ENCODE measurements at places on chromosomes 16 and 17.

DNA sequence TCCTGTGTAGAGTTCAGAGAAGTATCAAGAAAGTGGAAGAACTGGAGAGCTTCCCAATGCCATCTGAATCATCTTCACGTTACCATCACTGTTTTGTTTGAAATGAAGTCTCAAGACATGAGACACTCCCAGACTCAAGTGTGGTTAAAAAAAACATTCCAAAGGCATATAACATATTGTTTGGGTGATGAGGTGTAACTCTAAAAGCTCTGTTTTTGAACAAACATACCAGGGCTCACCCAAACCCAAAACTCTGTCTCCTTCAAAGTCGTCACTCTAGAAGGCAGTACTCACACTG, 6.3 kb upstream of the ZCCHC14 start:
- DNase-seq = peak; percentile 82

DNA sequence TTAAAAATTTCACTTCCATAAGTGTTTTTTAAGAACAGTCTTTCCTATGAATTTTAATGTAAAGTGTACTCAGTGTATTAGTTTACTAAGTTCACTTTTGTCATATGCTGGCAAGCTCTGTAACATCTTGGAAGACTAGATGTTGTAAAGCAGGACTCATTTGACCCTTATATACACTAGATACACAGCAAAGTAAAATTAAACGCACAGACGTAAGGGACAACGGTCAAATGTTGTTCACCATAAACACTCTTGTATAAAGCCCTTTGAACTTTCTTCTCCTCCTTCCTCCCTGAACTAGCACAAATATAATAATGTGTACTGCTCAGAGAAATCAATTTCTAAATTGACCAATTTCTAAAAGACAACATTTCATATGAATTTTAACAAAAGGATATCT, 7.0 kb upstream of the GOT2 start:
- DNase-seq = no peak

DNA sequence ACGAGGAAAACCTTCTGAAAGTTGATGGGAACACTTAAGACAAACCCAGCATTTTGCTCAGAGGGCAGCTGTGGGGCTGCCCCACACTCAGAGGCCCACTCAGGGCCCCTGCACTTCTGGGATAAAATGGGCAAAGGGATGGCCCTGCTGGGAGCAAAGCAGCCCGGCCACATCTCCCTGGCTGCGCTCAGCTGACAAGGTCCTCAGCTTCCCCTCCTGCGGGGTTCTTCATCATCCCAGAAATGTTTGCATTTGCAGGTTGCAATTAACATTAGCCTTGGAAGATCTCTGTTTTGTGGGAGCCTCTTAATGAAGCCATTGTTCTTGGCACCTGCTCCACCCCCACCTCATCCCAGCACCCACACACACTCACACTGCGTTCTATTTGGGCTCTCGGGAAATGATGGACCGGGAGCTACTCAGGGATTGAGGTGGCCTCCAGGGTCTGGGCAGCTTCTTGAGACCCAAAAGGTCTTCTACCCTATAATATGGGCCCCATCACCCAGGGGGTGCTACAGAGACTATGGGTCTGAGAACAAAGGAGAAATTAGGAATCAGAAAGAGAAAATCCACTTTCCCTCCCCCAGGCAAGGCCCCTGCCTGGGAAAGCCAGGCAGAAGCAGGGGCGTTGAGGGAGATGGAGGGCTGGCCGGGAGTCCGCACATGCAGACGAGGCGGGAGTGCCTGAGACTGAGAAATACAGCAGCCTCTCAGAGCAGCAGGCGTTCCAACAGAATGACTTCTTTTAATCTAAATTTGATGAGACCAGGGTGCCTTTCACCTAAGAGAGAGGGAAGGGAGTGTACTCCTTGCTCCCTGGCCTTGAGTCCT, 53.7 kb upstream of the RPL38 start:
- no peak for DNase-seq

DNA sequence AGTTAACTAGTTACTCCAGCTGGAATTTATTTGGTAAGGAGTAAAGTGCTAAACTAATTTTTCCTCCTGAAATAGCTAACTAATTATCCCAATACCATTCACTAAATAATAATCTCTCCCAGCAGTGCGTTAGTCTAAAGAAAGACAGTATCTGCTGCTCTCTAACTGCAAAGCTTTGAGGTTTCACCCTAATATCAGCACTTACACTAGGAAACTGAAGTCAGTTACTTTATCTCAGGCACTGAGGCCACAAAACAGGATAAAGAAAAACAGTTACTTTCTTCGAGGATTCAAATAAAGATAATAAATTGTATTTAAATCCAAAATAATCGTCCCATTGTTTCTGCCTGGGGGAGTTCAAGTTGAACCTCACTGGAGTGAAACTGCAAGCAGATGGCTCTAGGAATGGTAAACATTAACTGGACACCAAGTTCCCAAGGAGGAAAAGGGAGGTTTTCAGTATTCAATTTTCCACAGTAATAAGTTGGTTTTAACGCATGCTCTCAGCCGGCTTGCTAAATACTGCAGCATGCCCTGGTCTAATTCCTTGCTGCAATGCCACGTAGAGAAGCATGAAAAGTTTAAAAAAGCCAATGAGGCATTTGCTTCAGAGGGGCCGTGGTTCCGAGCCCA, 20.0 kb upstream of the FOXJ1 start:
- DNase-seq = no peak

DNA sequence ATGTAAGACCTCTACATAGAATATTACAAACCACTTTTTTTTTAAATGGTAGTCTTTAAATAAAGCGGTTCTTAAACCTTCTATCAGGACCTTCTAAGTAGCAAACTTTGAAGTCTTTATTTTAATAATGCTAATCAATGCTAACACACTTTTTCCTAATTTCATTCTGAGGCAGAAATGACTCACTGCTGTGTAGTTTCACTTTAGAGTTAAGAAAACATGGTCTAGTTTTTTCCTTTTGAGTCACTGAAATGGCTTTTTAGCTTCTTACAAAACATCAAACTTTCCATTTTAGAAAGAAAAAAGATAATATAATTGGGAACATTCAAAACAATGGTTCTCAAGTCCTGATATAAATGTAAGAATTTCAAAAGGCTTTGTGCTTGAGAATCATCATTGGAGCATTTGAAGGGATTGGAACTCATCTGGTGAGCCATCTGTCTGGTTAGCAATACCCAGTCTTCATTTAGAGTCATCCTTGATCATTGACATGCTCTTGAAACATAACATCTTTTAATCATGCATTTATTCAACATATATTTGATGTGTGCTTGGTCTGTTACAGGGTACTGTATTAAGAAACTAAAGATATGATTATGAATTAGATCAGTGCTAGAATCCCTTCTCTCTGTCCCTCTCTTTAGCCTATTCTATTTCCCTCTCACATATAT, 258.3 kb upstream of the MON1B start:
- DNase-seq = peak; percentile 17
